ENCODE measurements at places on chromosomes 4 and X.

- no peak for DNase-seq
These were observed 25.3 kb upstream of the CLDN24 start for GRCh38 chr4:183347566-183347965.

DNA sequence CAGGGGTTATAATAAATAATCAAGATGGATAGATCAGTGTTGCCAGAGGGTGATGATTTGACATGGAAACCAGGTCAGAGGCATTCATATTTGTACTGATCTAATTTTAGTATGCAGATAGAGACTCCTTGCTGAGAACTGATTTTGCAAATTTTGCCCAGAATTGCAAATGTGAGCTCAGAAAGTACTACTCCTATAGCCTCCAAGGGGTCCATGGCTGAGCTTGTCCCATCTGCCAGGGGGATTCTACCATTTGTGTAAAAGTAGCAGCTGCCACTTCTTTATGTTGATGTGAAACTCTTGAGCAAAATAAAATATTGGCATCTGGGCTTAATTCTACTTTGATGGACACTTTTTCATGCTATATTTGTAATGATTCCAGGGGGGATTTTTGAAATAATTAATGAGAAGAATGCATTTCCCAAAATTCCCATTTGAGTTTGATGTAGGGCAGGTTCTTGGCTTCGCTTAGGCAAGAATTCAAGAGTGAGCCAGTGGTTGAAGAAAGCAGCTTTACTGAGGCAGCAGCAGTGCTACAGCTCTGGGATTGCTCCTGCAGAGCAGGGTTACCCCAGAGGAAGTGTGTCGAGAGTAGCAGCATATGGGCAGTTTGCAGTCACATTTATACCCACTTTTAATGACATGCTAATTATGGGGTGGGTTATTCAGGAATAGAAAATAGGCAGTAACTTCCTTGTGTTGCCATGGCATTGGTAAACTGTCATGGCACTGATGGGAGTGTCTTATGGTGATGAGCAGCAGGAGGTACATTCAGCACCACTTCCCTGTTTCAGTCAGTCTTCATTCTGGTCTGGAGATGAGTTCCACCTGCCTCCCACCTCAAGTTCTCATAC is 38.7 kb upstream of the DCLK2 start:
- no peak for DNase-seq

DNA sequence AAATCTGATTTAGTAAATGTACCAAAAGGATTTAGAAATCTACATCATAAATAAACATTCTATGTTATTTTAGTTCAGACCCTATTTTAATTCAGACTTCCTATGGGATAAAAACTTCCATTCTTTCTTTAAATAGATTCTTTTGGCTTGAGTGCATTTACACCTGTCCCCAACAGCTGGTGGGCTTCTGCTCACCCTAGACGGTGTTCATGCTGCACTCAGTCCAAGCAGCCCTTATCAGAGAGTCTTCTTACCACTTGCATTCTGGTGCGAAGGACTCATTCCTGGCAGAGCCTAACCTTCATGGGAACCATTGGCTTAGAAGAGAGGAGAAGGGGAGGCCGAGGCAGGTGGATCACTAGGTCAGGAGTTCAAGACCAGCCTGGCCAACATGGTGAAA is 57.3 kb downstream of the NPNT start:
- DNase-seq = no peak

DNA sequence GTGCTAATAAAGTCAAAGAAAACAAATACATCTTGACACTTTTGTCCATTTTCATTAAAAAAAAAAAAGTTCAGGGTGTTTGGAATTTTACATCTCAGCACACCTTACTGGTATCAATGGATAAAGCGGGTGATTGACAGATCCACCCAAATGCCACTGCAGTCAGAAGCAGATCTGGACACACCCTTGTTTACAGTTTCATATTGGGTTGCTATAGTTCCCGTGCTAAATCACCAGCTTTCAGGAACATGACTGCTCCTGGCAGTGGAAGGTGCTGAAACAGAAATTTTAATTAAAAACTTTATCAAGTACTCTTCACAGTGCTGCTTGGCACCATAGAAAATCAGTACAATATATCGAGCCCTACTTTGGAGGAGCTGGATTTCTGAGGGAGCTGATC is 116.3 kb downstream of the STOX2 start:
- no peak for DNase-seq

- DNase-seq = no peak
These were observed 17.4 kb upstream of the LNX1 start for GRCh38 chr4:53608649-53609048.

DNA sequence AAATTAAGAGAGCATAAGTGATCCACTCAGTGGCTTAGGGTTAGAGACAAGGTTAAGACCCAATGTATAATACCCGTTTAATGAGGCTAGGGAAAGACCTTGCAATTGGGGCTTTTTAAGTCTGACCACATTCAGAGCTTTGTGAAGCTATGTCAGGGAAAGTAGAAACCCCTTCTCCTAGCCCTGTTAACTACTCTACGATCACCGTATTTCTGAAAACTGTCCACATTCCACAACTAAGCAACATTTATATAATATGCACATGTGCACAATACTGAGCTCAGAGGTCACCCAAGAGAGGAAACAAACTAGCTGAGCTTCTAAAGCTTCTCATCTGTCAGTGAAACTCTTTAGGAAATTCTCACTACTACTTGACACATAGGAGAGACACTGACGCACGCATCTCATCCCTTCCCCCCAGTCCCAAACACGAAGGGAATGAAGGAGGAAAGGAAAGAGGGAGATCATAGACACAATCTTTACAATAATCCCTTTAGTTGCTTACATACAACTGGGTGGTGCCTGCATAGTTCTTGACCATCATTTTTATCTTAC is 56.2 kb downstream of the METTL14 start:
- DNase-seq = no peak

GRCh38 chrX:1165535-1166196 is 46.8 kb downstream of the CRLF2 start:
- no peak for DNase-seq

GRCh38 chr4:123259676-123260646 is 136.6 kb upstream of the SPRY1 start:
- no peak for DNase-seq

- DNase-seq = no peak
These were observed 180.7 kb downstream of the PDGFC start for GRCh38 chr4:156790866-156791265.

DNA sequence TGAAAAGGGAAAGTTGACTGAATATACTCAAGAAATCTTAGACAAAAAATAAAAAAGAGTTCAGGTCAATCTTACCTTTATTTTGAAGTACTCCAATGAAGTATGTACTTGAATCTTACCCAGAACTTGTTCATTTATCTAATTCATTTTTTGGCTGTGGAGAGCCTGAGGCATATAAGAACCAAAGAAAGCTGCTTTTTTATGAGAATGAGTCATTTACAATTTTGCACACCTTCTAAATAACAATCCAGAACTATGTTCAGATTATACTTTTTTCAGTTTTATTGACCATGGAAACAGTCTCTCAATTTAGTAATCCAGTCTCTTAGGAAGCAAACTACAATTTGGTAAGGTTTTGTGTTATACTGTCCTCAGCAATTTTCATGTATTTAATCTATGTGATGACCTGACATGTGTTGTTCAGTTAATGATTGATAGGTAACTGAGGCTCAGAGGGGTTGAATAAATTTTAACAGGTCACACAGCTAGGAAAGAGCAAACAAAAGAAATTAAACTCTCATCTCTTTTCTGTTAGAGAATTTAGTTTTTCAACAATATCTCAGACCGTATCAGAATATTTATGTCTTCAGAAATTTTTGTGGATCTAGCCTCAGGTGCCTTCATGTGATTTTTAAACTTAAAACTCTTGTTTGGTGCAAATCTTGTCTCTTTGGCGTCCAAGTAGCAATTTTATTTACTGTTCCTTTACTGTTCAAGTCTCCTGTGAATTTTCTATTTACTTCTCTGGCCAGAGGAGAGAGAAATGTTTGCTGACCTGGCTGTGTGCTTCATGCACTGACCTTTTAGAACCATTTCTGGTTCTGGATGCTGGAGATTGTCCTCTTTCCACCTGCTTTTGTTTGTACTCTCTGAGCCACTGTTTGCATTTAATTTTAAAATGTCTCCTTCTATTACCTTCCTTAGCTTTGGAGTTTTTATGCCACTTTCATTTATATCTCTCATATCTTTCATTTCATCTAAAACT is 1453.4 kb downstream of the STIM2 start:
- DNase-seq = no peak

DNA sequence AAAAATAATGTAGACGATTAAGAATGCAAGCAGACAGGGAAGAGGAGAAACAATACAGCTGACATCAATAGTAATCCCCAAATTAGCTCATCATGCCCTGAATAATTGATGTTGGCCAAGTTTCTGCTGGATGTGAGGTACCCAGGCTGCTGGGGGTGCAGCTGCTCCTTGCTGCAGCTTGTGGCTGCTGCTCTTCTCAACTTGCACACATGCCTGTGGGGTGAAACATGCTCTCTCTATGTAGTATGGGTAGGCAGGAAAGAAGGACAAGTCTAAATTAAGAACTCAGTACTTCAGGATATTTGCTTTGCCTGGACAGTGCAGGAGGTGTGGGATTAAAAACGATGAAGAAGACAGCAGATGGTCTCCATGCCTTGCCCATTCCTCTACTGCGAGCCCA is 16.7 kb downstream of the EDA2R start:
- DNase-seq = no peak

GRCh38 chrX:153722704-153723350 is 1.4 kb downstream of the BCAP31 start:
- no peak for DNase-seq

- DNase-seq = no peak
These were observed 216.6 kb downstream of the DHRSX start for GRCh38 chrX:2284133-2284532.

DNA sequence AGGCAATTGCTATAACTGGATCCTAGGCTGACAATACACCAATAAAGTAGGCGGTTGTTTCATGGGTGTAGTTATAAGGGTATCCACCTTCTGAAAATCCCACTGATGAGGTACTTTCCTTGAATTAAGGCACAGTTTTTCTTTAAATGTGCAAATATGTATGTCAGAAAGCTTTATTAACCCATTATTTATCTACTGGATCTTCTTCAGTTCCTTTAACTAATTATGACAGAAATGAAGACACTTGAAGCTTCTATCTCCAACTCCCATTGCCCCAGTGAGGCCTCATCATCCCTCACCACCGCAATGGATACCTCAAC is 159.6 kb upstream of the KLF3 start:
- DNase-seq = no peak

DNA sequence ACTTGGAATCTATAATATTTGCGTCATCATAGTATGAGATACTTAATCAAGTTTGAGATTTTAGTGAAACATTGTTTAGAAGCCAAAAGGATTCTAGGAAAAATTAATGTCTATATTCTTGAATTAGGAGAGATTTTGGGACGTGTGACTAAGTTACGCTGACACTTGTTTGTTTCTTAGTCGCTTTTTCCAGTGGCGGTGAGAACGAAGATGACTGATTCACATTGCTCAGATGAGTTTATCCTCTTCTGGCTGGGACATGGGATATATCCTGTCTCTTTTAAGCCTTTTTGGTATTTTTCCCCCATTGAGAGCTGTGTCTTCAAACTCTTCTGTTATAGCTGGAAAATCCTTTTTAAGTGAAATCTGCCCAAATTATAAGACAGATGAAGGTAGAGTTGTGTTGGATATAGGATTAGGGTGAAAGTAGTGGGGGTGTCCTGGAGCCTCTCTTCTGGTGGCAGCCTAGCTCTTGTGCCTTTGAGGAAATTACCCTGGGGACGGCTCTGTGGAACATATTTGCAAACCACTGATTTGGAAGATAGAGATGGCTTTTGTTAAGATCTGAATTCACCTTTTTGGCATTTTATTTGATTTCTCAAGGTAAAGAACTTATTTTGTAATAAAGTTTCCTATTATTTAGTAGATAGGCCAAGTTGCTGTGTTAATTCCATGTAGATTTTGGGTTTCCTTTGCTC is 49.7 kb downstream of the HTT start:
- DNase-seq = no peak

DNA sequence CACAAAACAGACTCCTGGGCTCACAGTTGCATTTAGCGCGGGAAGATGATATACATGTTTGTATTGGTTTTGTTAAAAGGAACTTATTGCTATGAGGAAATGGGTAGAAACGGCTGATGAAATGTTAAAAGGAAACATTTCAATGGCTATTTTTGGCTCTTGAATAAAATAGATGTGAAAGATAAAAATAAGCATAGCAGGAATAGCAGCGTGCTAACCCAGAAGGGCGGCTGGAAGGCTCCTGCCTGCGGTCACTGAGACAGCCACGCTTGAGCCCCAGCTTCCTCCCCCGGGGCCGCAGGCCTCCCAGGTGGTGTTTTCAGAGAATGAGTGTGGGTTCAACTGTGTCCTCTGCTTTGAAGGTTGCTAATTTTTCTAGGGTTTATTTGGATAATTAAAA is 35.0 kb upstream of the CLCN4 start:
- DNase-seq = no peak

DNA sequence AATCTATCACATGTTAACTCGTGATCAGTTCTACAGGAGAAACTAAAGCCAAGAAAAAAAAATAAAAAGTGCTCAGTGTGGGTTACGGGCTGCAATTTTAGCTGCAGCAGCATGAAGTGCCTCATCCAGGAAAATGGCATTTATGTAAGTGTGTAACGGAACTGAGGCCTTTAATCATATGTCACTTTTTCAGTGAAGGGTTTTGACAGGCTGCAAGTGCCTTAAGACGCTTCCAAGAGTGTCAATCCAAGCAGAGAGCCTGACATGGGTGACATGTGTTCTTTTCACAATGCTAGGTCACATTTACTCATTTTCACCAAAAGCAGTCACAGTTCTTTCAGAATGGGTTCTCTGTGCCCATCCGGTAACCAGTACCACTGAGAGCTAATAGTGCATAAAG is 604.6 kb downstream of the RAB28 start:
- DNase-seq = no peak

DNA sequence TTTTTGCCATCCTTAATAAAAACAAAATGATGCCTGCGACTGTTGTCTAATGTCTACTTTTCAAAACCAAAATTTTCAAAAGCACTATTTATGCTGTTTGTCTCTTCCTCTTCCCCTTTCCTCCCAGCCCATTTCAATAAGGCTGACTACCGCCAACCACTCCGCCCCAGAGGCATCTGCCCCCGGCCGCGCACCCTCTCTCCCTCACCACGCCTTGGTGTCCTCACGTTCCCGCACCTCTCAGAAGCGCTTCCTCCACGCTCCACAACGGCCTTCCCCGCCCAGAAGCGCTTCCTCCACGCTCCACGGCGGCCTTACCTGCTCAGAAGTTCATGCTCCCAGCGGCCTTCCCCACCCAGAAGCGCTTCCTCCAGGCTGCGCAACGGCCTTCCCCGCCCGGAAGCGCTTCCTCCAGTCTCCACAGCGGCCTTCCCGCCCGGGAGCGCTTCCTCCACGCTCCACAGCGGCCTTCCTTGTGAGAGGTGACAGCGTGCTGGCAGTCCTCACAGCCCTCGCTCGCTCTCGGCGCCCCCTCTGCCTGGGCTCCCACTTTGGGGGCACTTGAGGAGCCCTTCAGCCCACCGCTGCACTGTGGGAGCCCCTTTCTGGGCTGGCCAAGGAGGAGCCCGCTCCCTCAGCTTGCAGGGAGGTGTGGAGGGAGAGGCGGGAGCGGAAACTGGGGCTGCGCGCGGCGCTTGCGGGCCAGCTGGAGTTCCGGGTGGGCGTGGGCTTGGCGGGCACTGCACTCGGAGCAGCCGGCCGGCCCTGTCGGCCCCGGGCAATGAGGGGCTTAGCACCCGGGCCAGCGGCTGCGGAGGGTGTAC is 490.4 kb upstream of the ZFP42 start:
- no peak for DNase-seq

- DNase-seq = no peak
These were observed 189.1 kb downstream of the SHOX start for GRCh38 chrX:819684-820083.

Measured in activated T-helper 1 cell treated with anti-CD3 and anti-CD28 coated beads, Interleukin-2, amount 50 U/mL, for 16 hours (primary cell).